ENCODE measurements at places on chromosomes 7 and 10. TPM values are rescaled to one million over a fixed set of nuclear protein-coding genes. Genes with fewer than 3 reads are reported as not detected.

AOAH gene
- not detected for polyA plus RNA-seq

GCC1 gene
- polyA plus RNA-seq, result 9.6 TPM

CDH23 gene
- polyA plus RNA-seq, result 0.02 TPM

SPDYE8 gene
- polyA plus RNA-seq, result not detected

ADAM8 gene
- 0.77 TPM for polyA plus RNA-seq

DNA sequence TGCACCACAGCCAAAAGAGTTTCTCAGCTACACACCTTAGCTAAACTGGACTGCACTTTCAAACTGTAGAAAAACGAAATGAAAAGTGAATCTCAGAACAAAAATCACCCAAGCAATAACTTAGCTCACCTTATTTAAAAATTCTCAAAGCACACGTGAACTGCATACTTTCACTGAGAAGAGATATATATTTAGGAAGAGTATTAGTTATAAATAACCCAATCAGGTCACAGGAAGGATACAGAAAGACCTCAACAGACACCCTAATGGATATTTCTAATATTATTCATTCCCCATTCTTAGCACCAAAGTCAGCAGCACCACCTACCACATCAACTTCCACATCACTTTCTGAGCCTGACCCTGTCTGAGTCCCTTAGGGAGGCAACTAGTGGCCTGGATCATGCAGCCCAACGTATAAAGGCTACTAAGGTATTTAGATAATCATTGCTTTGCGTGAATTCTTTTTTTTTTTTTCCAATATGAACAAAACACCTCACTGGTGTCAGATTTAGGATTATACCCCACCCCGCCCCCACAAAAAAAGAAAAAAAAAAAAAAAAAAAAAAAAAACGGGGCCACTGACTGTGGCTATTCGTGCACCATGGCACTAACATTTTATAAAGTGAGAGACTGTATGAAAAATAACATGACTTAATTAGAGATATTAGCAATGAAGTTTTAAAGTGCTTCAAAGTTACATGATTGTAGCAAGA, 2.6 kb downstream of the ABI1 start:
- DNase-seq, result no peak

- DNase-seq, result no peak
Observed at GRCh38 chr10:33314811-33315561, 19.5 kb downstream of the NRP1 start.

DNA sequence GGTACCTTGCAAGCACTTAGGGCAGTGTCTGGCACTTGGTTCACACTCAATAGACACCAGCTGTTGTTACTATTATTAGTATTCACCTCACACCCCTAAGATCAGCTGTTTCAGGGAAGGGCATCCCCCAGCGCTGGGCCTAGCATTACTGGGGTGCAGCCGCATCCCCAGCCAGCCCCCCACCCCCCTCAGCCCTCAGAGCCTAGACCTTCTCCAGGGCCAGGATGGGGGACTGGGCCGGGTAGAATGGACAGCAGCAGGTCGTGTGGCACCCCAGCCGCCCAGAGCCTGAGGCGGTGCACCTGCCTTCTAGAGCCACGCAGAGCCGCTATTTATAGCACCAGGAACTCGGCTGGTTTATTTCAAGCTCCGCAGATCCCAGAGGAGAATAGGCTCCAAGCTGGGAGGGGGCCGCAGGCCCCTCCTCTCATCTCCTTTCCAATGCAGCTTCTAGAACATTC, 60.5 kb downstream of the GTF2IRD1 start:
- no peak for DNase-seq

- no peak for DNase-seq
Observed at GRCh38 chr10:50362547-50363125, 111.3 kb upstream of the ASAH2 start.

- DNase-seq, result no peak
Observed at GRCh38 chr10:127175357-127176110, 20.9 kb downstream of the INSYN2A start.
